Type B pancreatic cell (in vitro differentiated cells): ENCODE measurements at places on chromosomes 11 and 22. TPM values are rescaled to one million over a fixed set of nuclear protein-coding genes. Genes with fewer than 3 reads are reported as not detected.

The PLA2G3 gene
- 0.14 and 0.75 TPM in 2 replicates for total RNA-seq

The SLC7A4 gene
- 3.3 and 6.7 TPM in 2 replicates for total RNA-seq

The BATF2 gene
- 1.0 TPM in 2 replicates for total RNA-seq

The APOBEC3H gene
- 0.63 and 1.1 TPM in 2 replicates for total RNA-seq

The TSSK2 gene
- not detected in 2 replicates for total RNA-seq

The CATSPER1 gene
- not detected in 2 replicates for total RNA-seq

GRCh38 chr11:70700871-70701270 lies 302.5 kb downstream of the CTTN start:
- no peaks in the 10 kb centered on the region for H3K27me3 ChIP-seq
- no peak for DNase-seq
- H3K36me3 ChIP-seq = no peaks in the 10 kb centered on the region
- H3K4me1 ChIP-seq = no peaks in the 10 kb centered on the region
- H3K27ac ChIP-seq = no peak overlapping the region
- no peak overlapping the region for H3K4me3 ChIP-seq

GRCh38 chr11:99519095-99519494 lies 498.3 kb downstream of the CNTN5 start:
- no peaks in the 10 kb centered on the region for H3K36me3 ChIP-seq
- H3K27ac ChIP-seq = no peak overlapping the region
- H3K27me3 ChIP-seq = no peaks in the 10 kb centered on the region

DNA sequence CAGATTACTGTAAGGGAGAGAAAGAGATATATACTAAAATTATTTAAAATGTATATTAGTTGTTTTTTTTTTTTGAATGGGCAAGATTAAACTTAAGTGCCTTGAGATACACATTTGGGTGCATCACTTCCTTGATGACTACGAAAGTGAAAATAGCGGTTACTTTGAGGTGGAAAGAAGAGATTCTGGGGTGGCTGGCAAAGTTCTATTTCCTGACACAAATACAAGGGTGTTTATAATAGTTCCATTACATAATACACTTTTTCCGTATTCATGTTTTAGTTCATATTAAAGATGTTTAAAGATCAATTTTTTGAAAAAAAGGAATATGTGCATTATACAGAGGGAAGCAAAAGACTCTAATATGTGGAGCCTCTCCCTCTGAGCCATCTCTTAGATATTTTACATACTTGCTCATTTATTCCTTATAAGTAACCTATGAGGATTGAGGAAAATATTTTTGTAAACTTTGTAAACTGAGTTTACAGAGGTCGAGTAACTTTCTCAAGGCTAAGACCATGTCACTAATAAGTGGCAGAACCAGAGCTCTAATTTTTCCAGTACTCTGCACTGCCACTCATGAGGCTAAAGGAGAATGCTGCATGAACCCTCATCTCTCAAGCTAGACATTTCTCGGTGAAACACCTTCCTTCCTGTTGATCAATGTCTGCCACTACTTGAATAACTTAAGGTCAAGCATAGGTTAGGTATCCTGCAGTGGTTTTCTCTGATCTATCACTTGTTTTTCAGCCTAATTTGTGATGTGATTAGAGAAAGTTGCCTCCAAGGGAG lies 58.6 kb downstream of the DDIAS start:
- no peaks in the 10 kb centered on the region for H3K27me3 ChIP-seq
- DNase-seq = no peak
- peaks cover 8% of the 10 kb centered on the region for H3K4me1 ChIP-seq
- no peaks in the 10 kb centered on the region for H3K36me3 ChIP-seq

- H3K27me3 ChIP-seq = peaks cover 52% of the 10 kb centered on the region
- DNase-seq = no peak
- H3K4me3 ChIP-seq = no peak overlapping the region
Observed at GRCh38 chr22:39818094-39818493, 75.5 kb downstream of the ENTHD1 start.

GRCh38 chr22:35312198-35313059 lies 12.7 kb downstream of the TOM1 start:
- peaks cover 34% of the 10 kb centered on the region for H3K4me1 ChIP-seq
- no peaks in the 10 kb centered on the region for H3K36me3 ChIP-seq
- H3K27ac ChIP-seq = peak overlapping the region; percentile 66

DNA sequence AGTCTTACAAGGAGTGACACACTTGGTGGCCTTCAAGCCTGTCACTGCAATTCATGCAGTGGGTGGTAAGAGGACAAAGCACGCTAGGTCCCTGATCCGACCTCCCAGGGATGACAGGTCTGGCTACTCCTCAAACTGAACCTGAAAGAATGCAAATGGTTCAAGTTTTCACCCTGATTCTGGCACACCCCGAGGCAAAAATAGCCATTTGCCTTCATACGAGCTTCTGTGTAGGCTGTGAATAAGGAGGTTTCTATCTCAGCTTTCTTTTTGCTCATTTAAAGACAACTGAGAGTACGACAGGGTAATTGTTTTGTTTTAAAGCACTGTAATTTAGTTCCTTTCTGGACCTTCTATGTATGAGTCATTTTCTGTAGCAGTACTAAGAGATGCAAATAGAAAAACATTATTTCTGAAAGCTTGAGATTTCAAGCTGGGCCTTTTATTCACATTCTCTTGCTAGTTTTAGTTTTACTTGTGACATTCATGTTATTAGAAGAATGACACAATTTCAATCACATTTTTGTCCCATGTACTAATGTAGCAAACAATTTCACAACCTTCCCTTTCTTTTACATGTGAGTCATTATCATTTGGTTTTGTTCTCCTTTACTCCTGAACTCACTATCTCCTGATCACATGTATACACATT lies 56.6 kb upstream of the FDX1 start:
- no peak overlapping the region for H3K4me3 ChIP-seq
- no peak for DNase-seq
- H3K27me3 ChIP-seq = no peaks in the 10 kb centered on the region
- no peaks in the 10 kb centered on the region for H3K36me3 ChIP-seq
- H3K4me1 ChIP-seq = peaks cover 12% of the 10 kb centered on the region
